ENCODE measurements at places on chromosomes 7 and 10.

DNA sequence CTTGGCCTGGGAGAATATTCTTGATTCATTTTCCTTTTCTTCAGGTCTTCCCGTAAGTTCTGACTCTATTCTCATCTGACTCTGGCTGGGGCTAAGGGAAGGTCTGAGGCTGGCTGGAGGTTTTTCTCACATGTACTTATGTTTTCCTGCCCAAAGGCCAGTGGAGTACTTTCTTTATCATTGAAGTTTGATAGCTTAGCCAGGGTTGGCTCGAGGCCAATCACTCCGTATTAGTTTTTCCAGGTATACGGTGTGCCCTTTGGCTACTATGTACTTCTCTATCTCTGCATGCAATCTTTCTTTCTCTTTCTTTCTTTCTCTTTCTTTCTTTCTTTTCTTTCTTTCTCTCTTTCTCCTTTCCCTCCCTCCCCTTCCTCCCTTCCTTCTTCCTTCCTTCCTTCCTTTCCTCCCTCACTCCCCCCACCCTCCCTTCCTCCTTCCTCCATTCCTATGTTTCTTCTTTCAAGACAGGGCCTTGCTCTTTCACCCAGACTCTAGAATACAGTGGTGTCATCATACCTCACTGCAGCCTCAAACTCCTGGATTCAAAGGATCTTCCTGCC is 26.8 kb upstream of the VKORC1L1 start:
- DNase-seq = no peak

DNA sequence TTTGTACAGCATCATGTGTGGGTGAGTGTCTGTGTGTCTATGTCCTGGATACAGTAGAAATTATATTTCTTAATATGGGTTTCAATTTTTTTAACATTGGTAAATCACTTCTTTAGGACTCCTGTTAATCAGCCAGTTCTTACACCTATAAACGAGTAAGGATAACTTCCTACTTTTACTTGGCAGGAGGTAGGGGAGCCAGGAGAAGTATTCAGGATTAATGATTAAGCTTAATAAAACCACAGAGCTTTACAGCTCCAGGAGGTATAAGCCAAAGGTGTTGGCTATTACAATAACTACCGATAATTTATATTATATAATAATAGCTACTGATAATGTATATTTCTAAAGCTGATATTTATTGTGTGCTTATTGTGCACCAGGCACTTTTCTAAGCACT is 1.7 kb upstream of the FAM3C start:
- DNase-seq = no peak

GRCh38 chr10:122252805-122253204 is 18.3 kb upstream of the BTBD16 start:
- DNase-seq = no peak

DNA sequence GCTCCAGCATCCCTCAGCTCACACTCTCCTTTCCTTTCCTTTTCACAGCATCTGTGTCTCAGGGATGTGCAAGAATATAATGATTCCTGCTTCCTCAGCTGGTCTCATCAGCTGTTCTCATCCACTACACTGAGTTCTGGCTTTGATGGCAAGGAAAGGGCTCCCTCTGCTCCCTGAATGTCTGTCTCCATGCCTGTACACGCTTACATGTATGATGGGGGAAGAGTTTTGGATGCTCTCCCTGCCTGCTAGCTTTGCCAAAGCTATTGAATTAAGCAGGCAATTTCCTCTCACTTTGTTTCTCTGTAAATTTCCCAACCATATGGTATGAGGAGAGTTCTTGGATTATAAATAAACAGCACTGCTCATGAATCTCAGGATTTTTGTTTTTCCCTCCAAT is 254.5 kb downstream of the SORCS3 start:
- DNase-seq = no peak

- DNase-seq = peak; percentile 8
These were observed 561.2 kb upstream of the PHF14 start for GRCh38 chr7:10412422-10413019.

DNA sequence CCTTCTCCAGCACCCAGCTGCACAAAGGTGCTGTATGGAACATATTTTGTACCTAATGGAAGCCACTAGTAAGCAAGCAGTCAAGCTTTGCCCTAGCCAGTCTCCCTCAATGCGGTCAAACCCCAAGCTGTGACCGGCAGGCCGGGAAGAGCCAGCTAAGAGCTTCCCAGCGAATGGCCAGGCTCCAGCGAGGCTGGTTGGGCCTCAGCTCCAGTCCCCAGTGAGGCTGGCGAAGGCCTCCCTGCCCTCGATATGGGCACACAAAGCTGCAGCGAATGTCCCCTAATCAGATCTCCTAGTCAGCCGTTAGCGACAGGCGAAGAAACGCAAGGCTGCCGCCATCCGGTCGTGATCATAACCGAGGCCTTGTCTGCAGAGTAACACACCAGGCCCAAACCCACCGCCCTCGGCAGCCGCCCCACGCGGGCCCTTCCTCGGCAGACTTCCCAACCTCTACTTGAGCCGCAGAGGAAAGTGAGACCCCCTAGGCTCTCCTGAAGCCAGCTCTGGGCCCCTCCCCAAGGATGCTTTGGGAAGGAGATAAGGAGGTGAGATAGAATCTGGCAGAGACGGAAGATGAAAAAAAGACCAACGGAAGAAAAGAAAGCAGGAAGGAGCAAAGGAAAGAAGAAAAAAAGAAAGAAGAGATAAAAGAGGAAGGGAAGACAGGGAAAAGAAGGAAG is 3.1 kb upstream of the HOXA9 start:
- peak; percentile 37 for DNase-seq
